ENCODE measurements at places on chromosomes 2 and 18.
A peak's percentile ranks its signal among the peaks of the same experiment; 100 is the strongest.

DNA sequence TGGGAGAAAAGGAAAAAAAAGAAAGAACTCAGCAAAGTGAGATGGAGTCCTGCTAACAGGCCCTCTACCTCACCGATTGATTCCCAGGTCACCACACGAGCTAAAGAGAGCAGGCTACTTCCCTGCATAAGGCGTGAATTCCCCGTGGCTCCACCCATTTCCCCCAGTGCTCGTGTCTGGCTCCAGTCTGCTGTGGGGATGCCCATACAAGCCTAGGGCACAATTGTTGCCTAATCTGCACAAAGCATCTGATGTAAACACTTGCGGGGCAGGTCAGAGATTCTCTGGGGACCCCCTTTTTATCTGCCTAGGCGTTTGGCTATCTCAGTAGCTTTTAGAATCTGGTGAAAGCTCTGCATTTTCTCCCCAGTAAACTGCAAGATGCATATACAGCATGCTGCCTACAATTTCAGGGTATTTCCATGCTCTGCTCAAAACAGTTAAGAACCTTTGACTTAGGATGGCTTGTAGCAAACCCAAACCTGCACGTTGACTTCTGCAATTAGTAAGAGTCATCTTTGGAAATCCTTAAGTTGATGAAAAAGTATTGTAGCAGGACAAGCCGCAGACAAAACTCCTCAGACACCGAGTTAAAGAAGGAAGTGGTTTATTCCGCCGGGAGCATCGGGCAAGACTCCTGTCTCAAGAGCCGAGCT is 34.8 kb downstream of the MYO3B start:
- DNase-seq: no peak

DNA sequence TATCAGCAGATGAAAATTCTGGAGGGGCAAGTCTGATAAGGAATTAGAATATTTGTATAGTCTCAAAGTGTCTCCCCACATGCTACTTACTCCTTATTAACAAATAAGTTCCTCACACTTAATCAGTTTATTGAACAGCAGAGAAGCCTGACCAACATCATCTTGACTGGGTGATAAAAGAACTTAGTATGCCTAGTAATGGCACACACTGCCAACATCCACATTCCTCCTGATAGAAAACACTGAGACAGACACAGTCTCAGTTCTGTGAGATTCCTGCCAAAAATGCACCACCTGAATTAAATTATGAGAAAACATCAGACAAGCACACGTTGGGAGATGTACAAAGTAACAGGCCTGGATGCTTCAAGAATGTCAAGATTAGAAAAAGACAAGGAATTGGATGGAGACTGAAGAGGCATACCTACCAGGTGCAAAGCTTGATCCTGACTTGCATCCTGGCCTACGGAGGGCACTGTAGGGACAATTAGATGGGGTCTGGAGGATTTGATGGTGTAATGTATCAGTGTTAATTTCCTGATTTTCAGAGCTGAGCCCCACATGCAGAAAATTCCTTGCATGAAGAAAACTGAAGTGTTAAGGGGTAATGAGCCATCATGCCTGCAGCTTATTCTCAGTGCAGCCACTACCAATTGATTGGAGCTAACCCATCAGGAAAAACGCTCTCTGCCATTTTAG is 200.4 kb upstream of the SH3BP4 start:
- no peak for DNase-seq

- no peak for DNase-seq
These were observed 233.7 kb downstream of the CCDC102B start for GRCh38 chr18:69031571-69031970.

- no peak for DNase-seq
These were observed 77.0 kb downstream of the EDAR start for GRCh38 chr2:108911807-108912628.

DNA sequence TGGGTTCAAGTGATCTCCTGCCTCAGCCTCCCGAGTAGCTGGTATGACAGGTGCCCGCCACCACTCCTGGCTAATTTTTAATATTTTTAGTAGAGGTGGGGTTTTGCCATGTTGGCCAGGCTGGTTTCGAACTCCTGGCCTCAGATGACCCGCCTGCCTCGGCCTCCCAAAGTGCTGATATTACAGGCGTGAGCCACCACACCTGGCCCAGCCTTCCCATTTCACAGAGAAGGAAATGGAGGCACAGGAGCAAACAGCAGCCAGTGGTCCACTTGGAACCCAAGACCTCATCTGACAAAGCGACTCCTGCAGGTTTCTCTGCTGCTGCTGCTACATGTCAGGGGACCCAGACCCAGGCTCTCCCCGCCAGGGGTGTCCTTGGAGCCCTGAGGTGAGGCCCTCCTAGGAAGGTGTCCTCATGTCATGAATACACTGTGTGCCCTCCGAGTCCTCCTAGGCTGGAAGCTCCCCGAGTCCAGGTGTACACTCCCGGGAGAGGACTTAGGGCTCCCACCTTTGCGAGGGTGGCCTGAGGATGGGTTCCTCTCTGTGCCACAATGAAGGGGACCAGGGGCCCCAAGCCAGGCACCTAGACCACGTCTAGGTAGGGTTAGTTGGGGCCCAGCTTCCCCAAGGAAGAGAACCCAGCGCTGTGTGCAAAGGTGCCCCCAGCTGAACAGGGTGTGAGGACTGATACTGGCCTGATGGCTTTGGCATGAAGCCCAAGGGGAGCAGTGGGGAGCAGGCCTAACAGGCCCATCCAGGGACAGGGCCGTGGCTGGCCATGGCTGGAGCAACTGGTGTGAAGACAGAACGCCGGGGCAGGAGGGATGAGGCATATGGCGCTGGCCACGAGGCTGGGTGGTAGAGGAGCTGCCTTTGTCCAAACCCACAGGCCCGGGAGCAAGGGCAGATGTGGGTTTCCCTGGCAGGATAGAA is 56.1 kb downstream of the HS6ST1 start:
- no peak for DNase-seq

GRCh38 chr18:22311301-22311700 is 106.4 kb downstream of the CTAGE1 start:
- no peak for DNase-seq

GRCh38 chr2:19362094-19362754 is 3.8 kb upstream of the OSR1 start:
- peak; percentile 40 for DNase-seq

DNA sequence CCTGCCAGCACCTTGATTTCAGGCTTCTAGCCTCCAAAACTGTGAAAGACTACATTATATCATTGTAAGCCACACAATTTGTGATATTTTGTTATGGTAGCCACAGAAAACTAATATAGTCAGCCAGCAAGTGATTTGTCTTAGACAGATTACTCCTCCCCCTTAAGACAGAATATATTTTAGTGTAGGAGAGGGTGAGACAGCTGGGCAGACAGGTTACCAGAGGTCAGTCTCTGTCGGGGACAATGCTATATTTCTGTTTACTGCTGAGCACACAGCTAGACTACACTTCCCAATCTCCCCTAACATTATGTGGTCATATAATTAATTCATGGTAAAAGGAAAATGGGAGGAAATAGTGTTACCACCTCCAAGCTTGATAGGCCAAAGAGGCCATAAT is 185.8 kb upstream of the PIK3C3 start:
- DNase-seq: no peak

GRCh38 chr2:217918308-217919024 is 84.3 kb downstream of the TNS1 start:
- peak; percentile 53 for DNase-seq

DNA sequence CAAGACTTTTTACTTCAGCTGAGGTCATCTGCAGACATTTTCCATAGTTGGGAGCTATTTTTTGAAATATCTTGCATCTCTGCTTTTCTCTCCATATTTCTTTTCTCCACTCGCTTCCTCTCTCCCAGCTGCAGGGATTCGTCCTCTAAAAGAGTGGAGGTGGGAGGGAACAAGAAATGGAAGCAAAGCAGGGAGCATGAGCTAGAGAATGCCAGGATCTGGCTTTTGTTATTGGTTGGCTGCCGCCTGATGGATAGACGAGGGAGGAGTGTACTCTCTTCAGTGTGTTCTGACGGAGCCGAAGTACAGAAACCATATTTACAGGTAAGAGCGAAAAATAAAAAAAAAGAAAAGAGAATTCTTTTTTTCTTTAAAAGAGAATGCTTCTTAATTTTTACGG is at the start of gene CSRNP3:
Gene CSRNP3 (plus strand): TSS at position 282 of the 400 bp plus-strand sequence. CDS start 125,368 bp downstream, outside the sequence.
- DNase-seq: no peak

- DNase-seq: no peak
These were observed 320.7 kb downstream of the MYCN start for GRCh38 chr2:16261071-16261470.

DNA sequence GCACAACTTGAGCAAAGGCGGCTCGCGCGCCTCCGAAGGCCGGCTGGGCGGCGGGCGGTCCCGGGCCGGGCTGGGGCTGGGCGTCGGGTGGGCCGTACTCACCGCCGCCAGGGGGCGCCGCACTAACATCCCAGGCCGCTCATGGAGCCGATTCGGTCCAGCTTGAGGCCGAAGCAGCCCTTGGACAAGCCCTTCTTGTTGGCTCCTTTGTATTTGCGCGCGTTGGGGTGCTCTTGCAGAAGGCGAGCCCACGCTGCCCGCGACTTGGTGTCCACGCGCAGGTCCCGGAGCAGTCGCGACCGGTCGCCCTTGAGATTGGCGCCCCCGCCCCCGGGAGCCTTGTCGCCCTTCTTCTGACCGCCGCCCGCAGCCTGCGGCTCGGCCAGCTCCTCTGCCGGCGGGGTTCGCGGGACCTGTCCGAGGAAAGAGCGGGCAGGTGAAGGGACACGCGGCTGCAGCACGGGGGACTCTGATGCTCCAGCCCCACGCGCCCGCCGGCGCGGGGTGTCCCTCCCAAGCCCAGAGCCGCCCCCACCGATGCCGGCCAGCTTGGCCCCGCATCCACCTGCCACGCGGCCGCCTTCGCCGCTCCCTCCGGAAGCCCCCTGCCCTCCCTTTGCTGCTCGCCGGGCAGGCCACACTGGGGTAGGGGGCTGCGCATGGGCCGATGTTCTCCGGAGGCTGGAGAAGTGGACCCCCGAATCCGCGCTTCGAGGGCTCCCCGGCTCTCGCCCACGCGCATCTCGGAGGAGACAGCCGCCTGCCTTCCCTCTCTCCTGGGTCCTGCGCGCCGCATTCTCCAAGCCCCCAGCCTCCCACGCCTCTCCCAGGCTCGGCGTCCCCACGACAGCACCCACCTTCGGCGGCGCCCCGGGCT is 655 bp downstream of the NPPC start:
- peak; percentile 50 for DNase-seq

DNA sequence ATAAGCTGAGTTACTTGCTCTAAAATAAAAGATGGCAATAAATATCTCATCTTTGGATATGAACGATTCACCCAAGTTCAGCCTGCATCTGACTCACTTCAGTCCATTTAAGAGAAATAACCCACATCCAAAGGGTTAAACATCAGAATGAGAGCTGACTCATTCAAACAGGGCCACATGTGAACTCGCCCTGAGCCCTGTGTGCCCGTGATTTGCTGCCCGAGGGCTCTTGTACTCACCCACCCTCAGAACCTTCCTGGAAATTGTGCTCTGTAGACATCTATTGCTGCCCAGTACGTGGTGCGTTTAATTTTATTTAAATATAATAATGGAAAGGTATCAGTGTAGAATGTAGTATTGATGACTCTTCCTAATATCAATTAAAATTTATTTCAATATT is 66.9 kb upstream of the RBM44 start:
- no peak for DNase-seq

- DNase-seq: peak; percentile 81
These were observed 76.3 kb downstream of the DDX1 start for GRCh38 chr2:15667809-15668556.

- DNase-seq: no peak
These were observed 463.7 kb upstream of the HNMT start for GRCh38 chr2:137500599-137500998.

DNA sequence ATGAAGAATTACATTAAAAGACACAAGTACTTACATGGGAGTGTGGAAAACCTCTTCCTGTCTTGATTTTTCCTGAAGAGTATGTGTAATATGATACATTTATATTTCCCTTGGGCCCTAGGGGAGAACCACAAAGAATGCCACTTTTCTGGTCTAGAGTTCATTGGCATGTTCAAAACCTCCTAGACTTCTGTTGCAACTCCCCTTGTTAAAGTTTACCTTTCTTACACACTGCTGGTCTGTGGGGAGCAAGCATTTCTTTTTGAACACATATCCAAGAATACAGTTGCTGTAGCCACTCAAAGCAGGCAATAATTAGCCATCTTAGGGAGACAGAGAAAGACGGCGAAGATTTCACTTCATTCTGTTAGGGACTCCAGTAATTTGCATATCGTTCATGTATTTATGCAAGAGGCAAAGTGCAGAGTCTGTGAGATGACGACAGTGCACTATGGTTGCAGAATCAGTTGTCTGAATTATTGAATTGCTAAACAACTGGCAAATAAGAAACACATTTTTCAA is 103.5 kb downstream of the NOL4 start:
- DNase-seq: peak; percentile 95

- peak; percentile 25 for DNase-seq
These were observed 736 bp downstream of the ZSCAN30 start for GRCh38 chr18:35289293-35289692.

DNA sequence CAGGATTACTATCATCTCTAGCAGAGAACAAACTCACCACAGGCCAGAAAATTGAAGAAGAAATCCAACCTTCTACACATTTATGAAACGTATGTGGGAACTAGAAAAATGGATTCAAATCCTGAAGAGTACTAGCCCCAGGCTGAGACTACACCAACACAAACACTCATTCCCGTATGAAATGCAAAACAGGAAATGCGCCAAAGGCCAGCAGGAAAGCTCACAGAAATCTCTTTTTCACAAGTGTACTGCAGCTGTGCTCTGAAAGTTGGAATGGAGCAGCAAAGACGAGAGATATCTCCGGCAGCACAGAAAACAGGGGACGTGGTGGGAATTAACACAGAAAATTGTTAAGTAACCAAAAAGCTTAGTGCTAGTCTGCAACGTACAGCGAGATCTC is 913.5 kb downstream of the TDRD15 start:
- DNase-seq: no peak

DNA sequence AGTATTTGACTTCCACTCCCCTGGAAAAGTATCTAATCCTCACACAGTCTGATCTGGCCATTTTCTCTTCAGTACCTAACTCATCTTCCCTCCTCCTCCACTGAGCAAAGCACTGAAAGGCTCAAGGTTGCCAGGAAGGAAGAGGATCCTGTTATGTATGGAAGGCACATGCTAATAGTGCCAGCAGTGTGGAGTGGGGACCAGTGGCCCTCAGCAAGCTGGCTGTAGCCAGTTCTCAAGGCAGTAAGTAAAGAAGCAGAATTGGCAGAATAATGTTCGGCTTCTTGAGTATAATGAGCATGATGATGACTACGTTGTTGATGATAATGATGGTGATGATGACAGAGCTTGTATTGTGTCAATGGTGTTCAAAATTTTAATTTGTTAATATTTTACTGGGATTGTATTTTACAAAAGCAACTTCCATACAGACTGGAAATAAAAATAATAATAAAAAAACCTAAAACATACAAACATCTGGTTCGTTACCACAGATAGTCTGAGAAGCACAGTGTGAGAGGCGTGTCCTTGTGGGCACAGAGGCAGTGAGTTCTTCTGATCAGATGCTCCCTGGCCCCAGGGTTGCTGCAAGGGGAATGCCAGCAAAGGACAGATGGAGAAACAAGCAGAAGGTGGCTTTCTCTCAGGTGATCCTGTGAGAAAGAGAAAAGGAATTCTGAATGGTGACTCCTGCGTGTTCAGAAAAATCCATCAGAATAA is 528.8 kb downstream of the CMPK2 start:
- no peak for DNase-seq
